ENCODE measurements at places on chromosomes 3 and 15. TPM values are rescaled to one million over a fixed set of nuclear protein-coding genes. Genes with fewer than 3 reads are reported as not detected.
A peak's percentile ranks its signal among the peaks of the same experiment; 100 is the strongest.

GRCh38 chr3:168272343-168272985, 176.7 kb upstream of the GOLIM4 start:
- H3K4me1 ChIP-seq, result no peaks in the 10 kb centered on the region
- H3K27ac ChIP-seq, result no peak overlapping the region
- H3K27me3 ChIP-seq, result no peaks in the 10 kb centered on the region
- no peak overlapping the region for H3K4me3 ChIP-seq
- no peak for DNase-seq

DNA sequence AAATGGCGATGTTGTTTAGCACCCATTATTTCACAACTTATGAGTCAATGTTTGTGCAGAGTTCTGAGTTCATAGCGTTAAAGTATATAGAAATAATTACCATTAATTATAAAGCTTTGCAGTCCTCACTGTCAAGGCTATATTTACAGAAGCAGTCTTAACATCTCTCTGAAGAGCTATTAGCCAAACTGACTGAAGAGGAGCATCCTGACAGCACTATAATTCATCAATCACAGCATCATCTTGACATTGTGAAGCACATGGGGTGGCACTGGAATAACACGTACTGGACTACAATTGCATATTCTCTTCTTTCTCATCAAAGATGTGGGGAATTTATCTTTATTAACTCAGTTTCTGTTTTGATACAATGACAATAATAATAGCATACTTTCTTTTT, 260.6 kb upstream of the MME start:
- H3K4me1 ChIP-seq, result no peaks in the 10 kb centered on the region
- H3K27ac ChIP-seq, result no peak overlapping the region
- no peak for DNase-seq
- no peaks in the 10 kb centered on the region for H3K27me3 ChIP-seq
- no peaks in the 10 kb centered on the region for H3K36me3 ChIP-seq
- H3K4me3 ChIP-seq, result no peak overlapping the region

FHIT gene
- total RNA-seq, result 16.0 TPM

DNA sequence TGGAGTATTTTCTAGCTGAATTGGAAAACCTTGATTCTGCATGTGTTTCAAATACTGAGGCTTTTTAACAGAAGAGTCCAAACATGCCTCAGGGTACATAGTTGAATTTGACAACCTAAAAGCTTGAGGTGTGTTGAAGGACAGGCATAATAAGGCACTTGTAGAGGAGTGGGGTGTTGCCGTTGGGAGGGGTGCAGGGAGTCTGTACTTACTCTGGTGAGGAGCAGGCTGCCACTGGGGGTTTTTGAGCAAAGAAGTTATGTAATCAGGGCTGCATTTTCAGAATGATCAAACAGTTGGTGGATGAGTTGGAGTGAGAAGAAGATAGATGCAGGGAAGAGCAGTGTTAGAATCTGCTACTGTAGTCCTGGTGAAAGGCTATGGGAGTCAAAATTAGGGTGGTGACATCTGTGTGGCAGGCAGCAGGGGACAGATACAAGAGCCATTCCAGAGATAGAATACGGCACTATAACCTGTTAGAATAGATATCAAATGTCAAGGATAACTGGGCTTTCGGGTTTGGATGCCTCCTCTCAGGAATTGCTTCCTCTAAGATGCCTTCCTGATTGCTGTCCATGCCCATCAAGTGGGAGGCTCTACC, 161.6 kb downstream of the GHSR start:
- no peaks in the 10 kb centered on the region for H3K36me3 ChIP-seq
- H3K27ac ChIP-seq, result peak overlapping the region; percentile 87
- peaks cover 85% of the 10 kb centered on the region for H3K4me1 ChIP-seq
- H3K27me3 ChIP-seq, result no peaks in the 10 kb centered on the region
- H3K4me3 ChIP-seq, result no peak overlapping the region
- no peak for DNase-seq

DNA sequence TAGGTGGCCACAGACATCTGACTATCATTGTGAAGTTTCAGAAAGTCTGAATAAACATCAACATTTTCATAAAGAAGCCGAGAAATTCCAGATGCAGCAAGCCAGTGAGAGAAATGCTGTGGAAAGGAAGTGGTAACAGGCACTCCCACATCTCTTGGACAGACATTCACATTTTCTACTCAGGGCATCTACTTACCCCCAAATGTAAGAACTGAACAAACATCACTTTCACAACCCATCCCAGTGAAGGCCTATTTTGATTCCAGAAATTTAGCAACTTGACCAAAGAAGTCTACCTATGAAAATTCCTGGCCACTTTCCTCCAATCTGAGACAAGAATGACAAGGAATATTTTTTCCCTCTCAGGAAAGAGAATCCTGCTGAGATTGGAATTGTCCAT, 224.8 kb upstream of the DCBLD2 start:
- H3K27me3 ChIP-seq, result no peaks in the 10 kb centered on the region
- no peak overlapping the region for H3K27ac ChIP-seq
- no peak overlapping the region for H3K4me3 ChIP-seq
- no peak for DNase-seq
- H3K4me1 ChIP-seq, result no peaks in the 10 kb centered on the region

DNA sequence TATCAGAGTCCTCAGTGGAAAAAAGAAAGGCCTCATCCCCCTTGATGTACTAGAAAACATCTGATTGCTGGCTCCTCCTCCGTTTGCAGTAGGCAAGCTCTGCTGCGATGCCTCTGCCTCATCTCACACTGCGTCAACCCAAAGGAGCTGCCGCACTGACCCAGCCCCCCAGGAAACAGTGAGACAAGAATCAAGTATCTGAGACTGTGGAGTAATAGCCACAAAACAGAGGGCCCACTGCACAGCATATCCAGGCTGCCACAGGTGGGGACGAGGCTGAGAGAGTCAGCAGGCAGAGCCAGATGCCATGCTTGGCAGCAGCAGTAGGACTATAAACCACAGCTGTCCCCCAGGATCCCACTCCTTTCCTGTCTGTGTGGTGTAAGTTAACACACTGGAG, 165.9 kb downstream of the STAC start:
- no peak overlapping the region for H3K4me3 ChIP-seq
- no peaks in the 10 kb centered on the region for H3K36me3 ChIP-seq
- DNase-seq, result no peak

DNA sequence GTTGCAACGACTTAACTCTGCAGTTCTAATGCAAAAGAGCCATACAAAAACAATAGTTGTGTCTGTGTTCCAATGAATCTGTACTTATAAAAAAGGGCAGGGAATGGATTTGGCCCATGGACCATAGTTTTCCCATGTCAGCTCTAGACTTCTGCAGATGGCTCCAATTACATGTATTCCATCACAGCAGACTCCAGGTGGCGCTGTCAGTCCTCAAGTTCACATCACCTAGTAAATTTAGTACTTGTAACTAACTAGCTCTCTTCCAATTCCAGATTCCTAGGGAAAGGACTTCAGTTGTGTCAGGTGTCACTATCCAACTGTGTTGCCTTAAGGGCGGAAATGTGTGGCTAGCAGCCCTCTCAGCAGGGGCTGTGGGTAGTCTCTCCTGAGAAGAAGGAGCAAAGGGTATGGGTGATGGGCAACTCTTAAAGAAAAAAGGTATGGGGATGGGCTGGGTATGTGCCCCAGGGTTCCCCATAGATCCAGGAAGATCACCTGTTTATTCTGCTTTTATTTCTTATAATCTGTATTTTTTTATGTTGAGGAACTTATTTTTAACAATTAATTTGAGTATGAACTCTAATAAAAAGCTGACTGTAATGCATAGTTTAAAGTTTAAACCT, 36.2 kb downstream of the BBS4 start:
- H3K36me3 ChIP-seq, result peaks cover 39% of the 10 kb centered on the region
- no peaks in the 10 kb centered on the region for H3K4me1 ChIP-seq
- peak; percentile 33 for DNase-seq
- no peak overlapping the region for H3K4me3 ChIP-seq
- no peaks in the 10 kb centered on the region for H3K27me3 ChIP-seq

- H3K4me3 ChIP-seq, result no peak overlapping the region
- DNase-seq, result peak; percentile 31
- peaks cover 10% of the 10 kb centered on the region for H3K4me1 ChIP-seq
- H3K27ac ChIP-seq, result no peak overlapping the region
- H3K27me3 ChIP-seq, result no peaks in the 10 kb centered on the region
These were observed 111.2 kb upstream of the RGMA start for GRCh38 chr15:93200081-93200836.

DNA sequence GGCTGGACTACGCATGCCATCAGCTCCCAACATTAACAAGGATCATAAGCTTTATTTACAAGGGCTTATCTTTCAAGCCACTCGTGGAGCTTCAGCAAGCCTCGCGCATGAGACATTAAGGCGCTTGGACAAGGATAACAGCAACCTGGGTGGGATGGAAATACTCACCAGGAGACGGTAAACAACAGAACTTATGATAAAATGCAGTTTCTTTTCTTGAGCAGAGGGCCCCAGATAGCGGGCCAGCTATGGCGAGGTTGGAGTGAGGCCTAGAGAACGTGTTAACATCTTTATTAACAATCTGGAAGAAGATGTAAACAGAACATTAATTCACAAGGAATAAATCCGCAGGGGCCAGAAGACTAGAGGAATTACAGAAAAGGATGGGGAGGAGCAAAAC, 158.2 kb downstream of the NTRK3 start:
- DNase-seq, result no peak
- H3K27me3 ChIP-seq, result peaks cover 17% of the 10 kb centered on the region
- no peak overlapping the region for H3K27ac ChIP-seq
- no peaks in the 10 kb centered on the region for H3K4me1 ChIP-seq
- H3K4me3 ChIP-seq, result no peak overlapping the region
